Suprapubic skin (tissue), 4 donors: ENCODE measurements at places on chromosomes 1 and 21.
A peak's percentile ranks its signal among the peaks of the same experiment; 100 is the strongest.

GRCh38 chr1:230465691-230466090 is 39.6 kb upstream of the PGBD5 start:
- no peak for DNase-seq

DNA sequence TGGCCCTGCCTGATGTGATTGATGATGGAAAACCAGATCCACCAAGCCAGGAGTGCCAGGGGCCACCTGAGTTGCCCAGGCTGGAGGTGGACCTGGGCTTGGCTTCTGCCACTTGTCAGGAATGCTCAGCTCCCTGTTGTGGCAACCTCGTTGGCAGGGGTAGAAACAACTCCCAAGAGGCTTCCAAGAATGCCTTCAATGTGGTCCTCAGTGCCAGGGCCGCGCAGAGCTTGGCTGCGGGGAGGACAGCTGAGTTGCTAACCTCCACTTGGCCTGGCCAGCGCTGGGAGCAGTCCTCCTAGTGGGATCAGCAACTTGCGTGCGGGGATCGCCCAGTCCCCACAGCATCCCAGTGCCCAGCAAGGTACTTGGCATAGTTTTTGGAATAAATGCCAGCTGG is 9.0 kb downstream of the MYOM3 start:
- no peak for DNase-seq

- DNase-seq = no peak
Measured at GRCh38 chr1:213623064-213623581, 364.6 kb upstream of the PROX1 start.

- DNase-seq = no peak
Measured at GRCh38 chr1:67713057-67713846, 28.3 kb downstream of the GADD45A start.

DNA sequence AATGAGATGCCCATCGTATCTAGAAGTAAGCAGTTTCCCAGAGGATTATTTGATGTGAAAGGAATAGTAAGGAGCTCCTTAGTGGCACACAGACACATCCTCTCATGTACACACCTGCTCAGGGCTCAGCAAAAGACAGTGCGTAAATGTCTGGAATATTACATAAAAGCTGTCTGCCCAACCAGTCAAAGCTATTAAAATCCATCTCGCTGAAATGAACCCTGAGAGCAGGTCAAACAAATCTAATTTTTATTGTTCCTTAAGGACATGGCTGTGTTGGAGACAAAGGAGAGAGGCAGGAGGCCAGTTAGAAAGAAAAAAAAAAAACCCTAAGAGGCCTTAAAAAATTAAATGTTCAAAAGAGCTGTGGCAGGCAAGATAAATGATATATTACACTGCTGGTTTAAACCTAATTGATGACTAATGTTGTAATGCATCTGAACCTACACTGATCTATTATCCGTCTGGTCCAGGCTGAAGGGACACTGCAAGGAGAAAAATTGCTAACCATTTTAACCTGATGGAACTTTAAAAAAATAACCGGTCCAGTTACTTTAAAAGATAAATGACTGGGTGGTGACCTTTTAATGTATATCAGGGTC is 58.5 kb upstream of the FGGY start:
- DNase-seq = no peak

GRCh38 chr1:145863282-145864018 is 4.6 kb upstream of the PIAS3 start:
- no peak for DNase-seq

- DNase-seq = no peak
Measured at GRCh38 chr1:9784508-9785133, 39.1 kb downstream of the CLSTN1 start.

GRCh38 chr1:78275456-78275855 is 215.3 kb upstream of the PTGFR start:
- DNase-seq = no peak

- no peak for DNase-seq
Measured at GRCh38 chr21:44666401-44667320, at the start of gene KRTAP12-2. KRTAP12-2 (minus strand) TSS chr21:44666927; CDS start chr21:44666886, 41 bp downstream.

DNA sequence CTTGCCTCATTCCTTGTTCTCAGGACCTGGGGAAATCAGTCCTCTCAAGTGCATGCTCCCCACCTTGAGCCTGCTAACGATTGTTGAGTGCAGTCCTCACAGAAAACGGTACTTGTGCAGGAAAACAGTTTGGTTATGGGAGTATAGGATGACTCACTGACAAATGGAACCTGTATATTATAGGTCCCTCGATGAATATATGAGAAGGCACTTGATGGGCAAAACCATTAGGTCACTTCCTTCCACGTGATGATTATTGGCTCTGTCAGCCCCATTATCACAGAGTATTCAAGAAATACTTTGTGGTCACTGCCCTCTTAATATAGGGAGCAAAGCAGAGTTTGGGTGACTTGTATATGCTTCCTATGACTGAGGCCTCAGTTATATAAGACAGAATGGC is 6.2 kb downstream of the CCDC17 start:
- no peak for DNase-seq

- no peak for DNase-seq
Measured at GRCh38 chr1:151832318-151832980, 847 bp upstream of the RORC start.

DNA sequence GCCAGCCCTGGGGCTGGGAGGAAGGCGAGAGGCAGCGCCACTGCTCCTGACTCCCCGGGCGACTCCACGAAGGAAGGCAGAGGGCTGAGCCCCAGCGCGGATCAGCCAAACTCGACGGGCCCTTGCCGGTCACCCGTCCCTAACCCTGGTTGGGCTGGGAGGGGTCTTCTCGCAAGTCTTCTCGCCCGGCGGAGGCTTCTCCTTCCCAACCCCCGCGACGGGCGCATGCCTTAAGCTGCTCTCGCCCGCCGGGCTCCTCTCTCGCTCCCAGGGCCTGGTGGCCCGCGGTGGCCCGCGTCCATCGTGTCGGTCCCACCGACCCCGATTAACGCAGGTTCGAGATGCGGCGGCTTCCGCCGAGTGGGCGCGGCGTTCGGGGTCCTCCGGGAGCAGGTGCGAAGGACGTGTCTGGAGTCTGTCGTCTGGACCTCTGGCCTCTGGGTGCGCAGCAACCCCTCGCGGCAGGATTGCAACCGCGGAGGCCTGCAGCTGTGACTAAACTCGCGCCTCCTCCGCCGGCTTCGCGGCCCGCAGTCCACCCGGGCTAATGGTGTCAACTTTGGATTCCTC is 29.0 kb upstream of the PPM1J start:
- no peak for DNase-seq

- no peak for DNase-seq
Measured at GRCh38 chr1:154479764-154480421, 22.1 kb upstream of the TDRD10 start.

DNA sequence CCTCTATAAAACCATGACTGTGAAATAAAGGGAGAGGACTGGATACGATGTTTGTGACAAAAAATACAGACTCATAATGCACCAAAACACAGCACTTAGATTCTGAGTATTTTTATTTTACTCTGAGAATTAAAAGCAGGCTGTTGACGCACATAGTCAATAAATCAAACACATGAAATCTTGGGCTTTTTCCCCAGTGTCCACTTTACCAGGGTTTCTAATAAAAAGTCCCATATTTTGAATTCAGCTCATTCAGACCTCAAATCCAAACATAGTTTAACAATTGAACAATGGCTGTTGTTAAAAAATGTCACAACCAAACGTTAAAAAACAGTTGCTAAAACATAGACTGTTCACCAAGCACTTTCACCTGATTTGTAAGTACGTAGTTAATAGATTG is 553.4 kb downstream of the LTN1 start:
- no peak for DNase-seq

DNA sequence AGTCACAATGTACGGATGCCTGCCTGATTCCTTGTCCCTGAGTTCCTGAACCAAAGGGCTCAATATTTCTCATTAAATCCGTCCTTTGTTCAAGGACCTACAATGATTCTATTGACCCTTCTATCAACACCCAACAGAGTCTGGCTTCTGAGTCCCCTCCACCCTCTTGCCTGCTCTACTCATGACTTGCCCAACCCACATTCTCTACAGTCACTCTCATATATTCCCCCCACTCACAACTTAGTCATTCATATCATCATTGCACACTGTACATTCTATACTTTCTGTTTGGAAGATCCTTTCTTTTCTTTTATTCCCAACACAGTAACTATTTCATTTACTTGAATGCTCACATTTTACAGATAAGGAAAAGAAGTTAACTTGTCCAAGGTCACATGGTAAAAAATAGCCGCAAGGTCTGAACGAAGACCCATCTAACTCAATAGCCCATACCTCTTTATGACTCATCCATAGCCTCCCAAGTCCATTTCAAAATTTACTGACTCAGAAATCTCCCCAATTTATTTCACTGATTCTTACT is 3.6 kb downstream of the OTUD7B start:
- no peak for DNase-seq

GRCh38 chr1:198656500-198656932 is 17.7 kb downstream of the PTPRC start:
- DNase-seq = peak; percentile 67

GRCh38 chr1:221035662-221036153 is 156.5 kb downstream of the HLX start:
- DNase-seq = no peak

DNA sequence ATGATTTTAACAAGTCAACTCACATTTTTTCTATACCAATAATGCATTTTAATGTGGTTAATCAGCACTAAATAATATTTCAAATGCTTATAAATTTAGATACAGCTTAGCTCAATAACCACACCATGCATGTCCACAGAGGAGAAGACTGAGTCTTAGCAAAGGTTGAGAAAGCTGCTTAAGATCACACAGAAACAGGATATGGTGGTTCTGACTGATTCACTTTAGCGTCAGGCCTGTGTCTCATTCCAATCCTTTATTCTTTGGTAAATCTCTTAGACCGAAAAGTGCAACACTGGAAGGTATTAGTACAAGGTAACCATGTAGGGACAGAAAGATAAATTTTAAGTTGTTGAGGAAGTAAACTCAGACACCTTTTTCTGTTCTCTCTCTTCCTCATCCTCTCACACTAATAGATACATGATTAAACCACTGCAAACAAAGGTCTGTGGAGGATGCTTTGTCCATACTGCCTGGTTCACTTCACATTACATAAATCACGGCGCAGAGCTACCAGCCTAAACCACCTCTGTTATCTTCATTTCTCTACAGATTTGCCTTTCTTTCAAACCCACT is 139.0 kb downstream of the DPYD start:
- DNase-seq = no peak

- peak; percentile 37 for DNase-seq
Measured at GRCh38 chr1:5976231-5976630, 16.0 kb downstream of the NPHP4 start.

GRCh38 chr21:27548486-27548885 is 581.6 kb upstream of the ADAMTS5 start:
- DNase-seq = no peak

- DNase-seq = no peak
Measured at GRCh38 chr1:234486858-234487840, 8.2 kb upstream of the TARBP1 start.

DNA sequence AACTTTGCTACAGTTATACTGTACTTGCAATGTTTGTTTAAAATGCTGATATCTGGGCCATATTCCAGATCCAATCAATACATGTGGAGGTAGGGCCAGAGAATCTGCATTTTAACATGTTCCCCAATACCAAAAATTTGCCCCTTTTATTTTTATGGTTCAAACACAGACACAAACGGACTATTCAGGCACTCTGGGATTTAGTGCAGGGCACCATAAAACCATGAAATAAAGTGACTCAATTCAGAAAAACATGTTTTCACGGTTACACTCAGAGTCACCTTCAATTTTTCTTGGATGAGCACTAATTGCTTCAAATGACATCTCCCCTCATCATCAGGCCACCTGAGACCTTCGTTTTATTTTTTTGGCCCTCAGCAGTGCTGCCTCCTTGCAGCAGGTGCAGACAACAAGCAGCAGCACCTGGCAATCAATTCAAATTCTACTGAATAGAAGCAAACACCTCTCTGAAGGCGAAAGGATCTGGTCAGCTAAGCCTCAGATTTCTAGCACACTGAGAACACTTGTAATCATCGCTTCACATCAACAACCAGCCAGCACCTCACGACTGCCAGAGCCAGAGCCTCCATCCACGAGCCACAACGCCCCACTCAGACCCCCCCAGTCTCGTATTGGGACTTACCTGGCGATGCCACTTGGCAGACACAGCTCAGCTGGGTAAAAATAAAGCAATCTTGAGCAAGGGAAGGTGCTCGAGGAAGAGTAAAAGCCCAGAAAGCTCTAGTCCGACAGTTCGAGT is 1.1 kb downstream of the ERO1B start:
- DNase-seq = no peak

DNA sequence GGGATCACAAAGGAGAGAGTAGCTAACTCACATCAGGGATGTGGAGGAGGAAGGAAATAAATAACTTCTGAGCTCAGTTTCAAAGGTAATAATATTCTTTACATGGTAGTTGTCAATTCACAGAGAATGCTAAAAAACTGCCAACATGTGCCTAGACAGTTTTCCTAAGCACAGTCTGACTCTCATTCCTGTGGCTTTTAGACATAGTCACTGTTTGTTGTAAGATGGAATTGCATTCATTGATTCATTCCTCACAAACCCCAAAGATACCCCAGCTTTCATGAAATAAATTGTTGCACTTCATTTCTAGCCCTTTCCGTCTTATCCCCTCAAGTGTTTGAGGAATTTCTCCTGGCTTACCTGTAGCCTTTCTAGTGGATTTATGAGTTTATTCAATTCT is 263.9 kb downstream of the NTNG1 start:
- DNase-seq = no peak

- DNase-seq = no peak
Measured at GRCh38 chr1:233433436-233434210, 106.1 kb downstream of the MAP3K21 start.

DNA sequence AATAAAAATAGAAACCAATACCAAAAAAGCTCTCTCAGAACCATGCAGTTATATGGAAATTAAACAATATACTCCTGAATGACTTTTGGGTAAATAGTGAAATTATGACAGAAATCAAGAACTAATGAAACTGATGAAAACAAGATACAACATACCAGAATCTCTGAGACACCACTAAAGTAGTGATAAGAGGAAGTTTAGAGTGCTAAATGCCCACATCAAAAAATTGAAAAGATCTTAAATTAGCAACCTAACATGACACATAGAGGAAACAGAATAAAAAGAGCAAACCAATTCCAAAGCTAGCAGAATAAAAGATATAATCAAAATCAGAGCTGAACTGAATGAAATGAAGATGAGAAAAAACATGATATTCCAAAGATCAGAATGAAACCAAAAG is 430.9 kb downstream of the LTN1 start:
- no peak for DNase-seq

GRCh38 chr1:77579547-77579946 is 102.9 kb downstream of the ZZZ3 start:
- no peak for DNase-seq

DNA sequence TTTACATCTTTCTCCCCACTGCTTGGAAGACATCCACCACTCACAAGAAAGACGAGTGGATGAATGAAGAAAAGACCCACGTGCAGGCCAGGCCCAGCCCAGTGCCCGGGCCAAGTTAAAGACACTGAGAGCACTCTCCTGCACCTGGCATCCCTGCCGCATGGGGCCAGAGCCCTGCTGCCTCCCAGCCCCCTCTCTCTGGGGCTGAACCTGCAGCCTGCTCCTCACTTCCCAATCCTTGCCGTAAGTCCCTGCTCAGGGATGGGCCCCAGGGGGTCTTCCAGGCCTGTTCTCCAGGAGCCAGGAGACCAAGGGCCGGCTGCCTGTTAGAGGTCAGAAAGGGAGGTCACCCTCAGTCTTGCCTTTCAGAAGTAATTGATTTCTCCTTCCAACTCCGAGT is 168.5 kb upstream of the ZC3H12A start:
- DNase-seq = no peak
